Fibroblast of mammary gland (primary cell): ENCODE measurements at places on chromosomes 5 and 9.

DNA sequence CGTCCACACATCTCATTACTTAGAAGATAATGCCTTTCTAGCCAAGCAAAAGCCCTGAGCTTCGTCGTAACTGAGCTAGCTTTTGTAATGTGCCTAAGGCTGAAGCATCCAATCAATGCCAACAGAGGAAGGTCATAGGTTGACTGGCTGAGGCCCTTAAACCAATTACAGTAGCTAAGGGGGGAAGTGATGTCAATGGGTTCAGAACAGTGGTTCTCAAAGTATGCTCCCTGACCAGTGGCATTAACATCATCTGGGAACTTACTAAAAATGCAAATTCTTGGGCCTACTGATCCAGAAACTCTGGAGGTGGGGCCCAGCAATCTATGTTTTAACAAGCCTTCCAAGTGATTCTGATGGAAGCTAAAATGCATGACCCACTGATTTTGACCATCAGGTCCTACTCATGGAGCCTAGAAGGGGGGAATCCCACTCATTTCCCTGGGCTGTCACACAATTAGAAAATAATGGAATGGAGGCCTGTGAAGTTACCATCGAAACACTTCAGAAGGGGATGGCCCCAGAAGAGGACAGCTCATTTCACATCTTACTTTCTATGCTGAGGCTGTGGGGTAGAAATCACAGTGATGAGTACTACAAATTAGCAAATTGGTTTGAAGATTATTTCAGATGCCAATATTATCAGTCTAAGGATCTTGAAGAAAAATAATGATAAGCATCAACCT, 4.8 kb upstream of the VLDLR start:
- no peak for DNase-seq

DNA sequence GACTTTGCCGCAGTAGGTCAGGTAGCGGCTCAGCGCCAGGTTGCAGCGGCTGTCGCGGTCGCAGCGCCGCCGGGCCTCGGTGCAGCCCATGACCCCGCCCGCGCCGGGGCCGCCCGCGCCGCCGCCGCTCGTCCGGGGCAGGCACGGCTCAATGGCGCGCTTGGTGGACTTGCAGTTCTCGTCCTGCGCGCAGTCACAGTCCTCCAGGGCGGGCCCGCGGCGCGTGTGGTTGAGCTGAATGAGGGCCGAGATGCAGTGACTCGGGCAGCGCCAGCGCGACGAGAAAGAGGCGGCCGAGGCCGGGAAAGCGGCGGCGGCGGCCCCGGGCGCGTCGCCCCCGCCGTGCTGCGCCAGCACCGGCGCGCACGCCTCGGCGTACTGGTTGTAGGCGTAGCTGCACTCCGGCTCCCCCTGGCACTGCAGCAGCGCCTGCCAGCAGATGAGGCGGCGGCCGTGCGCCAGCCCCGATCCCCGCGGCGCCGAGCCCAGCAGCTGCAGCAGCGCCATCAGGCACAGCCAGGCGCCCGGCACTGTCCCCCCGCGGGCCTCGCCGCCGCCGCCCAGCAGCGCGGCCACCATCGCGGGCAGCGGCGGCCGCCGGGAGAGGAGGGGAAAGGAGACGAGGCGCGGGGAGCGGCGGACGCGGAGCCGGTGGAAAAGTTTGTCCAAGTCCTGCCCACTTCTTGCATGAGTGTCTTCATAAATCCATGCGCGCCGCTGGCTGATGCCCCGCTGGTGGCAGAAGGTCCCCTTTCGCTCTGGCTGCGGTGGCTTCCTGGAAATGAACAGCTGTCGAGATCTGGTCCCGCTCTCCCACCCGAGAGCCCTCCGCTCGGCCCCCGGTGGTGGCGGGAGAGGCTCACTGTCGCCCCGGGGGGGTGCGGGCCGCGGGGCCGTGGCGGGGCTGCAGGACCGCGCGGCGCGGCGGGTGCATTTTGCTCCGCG, 833 bp downstream of the GAS1 start:
- peak; percentile 68 for DNase-seq

- DNase-seq, result no peak
Observed at GRCh38 chr5:139646111-139646510, 2.0 kb upstream of the CXXC5 start.

DNA sequence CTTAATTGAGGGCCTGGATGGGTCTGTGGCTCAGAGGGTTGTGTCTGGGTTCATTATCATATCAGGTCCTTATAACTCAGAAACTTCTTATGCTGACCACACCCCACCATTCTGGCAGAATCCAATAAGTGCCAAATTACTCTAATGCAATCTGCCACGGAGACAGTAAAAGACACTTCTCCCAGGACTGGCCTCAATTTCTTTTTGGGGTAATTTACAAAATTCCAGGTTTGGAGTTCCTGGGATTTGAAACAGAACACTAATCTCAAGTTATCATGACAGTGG, 187.8 kb downstream of the GNAQ start:
- DNase-seq, result no peak

- no peak for DNase-seq
Observed at GRCh38 chr9:94212531-94212930, 46.6 kb upstream of the ZNF169 start.

GRCh38 chr9:135608999-135609317, 30.4 kb downstream of the GLT6D1 start:
- no peak for DNase-seq

- DNase-seq, result no peak
Observed at GRCh38 chr5:108436696-108437095, 54.8 kb upstream of the FBXL17 start.

DNA sequence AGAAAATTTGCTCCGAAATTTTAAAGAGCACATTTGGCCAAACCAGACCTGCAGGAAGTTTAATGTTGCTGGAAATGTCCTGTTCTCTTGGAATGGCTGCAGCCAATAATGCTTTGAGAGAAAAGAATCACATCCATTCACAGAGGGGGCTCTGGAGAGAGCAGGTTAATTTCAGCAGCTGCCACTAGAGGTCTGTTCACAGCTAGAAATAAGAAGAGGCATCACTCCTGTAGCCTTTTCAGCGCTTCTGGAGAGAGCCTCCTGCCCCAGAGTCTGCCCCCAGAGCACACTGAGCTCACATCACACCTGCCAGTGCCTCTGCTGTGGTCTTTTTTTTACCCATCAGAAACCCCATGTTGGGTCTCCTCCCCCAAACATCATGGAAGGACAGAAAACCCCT, 124.8 kb upstream of the RAD23B start:
- DNase-seq, result peak; percentile 43

DNA sequence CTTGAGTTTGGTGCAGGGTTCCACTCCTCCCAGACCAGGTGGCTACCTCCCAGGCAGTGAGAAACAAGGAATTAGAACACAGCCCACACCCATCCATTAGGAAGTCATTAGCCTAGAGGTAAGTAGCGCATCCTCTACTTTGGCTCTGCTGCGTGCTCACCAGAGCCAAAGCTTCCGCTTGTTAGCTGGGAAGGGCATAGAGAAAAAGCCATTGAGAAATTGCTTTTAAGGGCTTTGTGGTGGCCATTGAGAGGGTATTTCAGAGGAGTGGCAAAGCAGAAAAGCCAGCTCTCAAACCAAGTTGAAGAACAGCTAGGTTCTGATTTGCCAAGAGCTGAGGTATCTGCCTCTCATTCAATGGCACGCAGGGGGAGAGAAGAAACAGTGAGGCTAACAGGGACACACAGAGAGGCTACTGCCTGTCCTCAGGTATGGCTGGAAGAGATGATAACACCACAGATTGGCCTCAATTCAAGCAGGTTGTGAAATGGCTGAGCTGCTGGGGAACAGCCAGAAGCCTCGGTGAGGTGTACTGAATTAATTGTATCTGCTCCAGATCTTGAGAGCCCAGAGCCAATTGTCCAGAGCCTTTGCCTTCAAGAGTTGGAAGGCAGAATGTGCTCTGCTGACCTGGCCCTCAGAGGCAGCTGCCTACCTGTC, 119.4 kb downstream of the NTRK2 start:
- DNase-seq, result no peak

DNA sequence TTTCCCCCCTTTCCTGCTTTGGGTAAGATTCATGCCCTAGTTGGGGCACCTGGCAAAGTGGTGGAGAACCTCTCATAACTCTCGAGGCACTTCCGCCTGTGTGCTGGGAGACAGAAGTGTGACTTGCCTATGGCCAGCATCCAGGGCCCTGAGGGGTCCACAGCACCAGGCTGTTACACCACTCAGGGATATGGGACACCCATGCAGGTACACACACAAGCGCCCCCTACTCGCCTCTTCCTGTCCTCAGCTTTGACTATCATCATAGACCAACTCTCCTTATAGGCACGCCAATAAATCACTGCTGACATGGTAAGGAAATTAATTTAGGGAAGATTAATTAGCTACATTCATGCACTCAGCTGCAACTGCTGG, 45.4 kb downstream of the SHB start:
- no peak for DNase-seq

DNA sequence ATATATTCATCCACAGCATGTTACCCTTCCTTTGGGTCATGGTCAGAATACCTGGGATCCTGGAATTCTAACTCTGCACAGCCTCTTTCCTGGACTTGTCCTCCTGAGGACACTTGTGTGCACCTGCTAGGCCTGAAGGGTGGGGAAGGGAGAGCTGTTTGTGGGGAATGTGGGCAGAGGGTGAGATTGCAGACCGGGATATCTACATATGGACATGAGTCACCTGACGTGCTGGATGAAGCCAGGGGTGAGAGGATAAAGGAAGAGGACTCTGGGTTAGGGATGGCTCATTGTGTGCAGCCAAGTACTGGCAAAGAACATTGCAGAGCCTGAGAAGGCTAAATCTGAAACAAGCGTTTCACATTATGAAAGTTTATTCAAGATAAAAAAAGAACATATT, 241.4 kb upstream of the RPS23 start:
- no peak for DNase-seq

DNA sequence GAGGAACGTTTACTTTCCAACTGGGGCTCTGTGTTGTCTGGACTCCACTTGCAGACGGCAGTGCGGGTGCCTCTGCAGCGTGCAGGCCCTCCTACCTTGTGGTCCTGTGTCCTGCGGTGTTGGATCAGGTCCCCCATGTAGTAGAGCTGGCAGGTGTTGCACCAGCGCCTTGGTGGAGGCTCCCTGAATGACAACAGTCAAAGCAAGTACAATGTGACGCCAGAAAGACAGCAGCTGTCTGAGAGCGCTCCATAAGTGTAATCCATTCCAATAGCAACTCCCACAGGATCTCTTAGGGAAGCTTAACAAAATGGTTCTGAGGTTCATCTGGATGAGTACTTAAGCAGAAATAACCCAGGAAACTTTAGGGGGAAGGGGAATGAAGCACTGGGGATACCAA, 9.9 kb downstream of the BBLN start:
- no peak for DNase-seq

GRCh38 chr5:39131210-39132127, 57.3 kb upstream of the RICTOR start:
- DNase-seq, result no peak

GRCh38 chr9:132079391-132080091, at the start of gene MED27:
TSS of gene MED27 (minus strand) at chr9:132079867. CDS start at chr9:132079844, 23 bp downstream.
- peak; percentile 87 for DNase-seq

DNA sequence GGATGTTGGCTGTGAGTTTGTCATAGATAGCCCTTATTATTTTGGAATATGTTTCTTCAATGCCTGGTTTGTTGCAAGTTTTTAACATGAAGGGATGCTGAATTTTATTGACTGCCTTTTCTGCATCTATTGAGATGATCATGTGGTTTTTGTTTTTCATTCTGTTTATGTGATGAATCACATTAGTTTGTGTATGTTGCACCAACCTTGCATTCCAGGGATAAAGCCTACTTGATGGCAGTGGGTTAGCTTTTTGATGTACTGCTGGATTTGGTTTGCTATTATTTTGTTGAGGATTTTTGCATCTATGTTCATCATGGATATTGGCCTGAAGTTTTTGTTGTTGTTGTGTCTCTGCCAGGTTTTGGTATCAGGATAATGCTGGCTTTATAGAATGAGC, 225.6 kb downstream of the PCSK1 start:
- DNase-seq, result no peak

DNA sequence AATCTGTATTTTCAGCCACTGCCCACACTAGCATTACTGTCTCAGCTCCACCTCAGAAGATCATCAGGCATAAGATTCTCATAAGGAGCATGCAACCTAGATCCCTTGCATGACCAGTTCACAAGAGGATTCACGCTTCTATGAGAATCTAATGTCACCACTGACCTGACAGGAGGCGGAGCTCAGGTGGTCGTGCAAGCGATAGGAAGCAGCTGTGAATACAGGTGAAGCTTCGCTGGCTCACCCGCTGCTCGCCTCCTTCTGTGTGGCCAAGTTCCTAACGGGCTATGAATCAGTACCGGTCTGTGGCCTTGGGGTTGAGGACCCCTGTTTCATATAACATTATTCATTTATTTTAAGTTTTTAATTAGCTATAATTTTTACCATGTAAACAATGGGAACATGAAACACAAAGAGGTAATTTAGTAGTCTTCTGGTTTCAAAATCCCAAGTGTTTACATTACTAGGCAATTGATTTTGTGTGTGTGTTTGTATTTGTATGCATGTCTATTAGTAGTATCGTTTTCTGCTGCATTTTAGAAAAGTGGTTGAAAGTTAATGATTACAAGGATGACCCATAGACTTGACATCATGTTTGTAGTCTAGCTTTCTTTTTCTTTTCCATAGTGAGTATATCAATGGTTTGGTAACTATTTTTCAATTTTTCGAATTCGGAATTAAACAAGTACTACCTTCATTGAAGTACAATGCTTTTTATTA, 159.4 kb downstream of the TENT4A start:
- DNase-seq, result no peak
